ENCODE measurements at places on chromosomes 2 and 18.

- ATAC-seq: no peak
Measured at GRCh38 chr2:191892391-191892790, 45.5 kb upstream of the CAVIN2 start.

DNA sequence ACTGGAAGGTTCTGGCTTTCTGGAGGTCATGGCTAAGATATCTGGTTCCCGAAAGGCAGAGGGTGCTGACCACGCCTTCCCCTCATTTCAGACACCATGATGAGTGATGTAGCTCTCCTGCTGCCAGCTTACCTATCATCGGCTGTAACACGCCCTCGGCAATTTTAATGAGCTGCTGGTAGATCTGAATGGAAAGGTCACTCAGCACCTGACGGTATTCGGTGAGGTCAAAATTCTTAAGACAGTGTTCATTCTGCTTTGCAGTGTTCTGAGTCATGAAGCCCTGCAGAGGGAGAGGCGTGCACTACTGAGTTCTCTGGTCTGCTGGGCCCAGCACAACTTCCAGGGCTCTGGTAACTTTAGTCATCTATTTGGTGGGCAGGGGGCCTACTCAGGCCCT lies 25.7 kb upstream of the ACAA2 start:
- no peak for ATAC-seq

GRCh38 chr2:58992062-58992706 lies 751.1 kb upstream of the FANCL start:
- no peak for ATAC-seq

- no peak for ATAC-seq
Measured at GRCh38 chr2:168851674-168852320, 38.4 kb downstream of the SPC25 start.

Data from stimulated activated memory B cell treated with anti-CD40 and anti-IgM and Interleukin-4, amounts not matched to agents 10 μg/mL and 1 μg/mL and 100 μg/mL, for 72 hours (primary cell).